ENCODE measurements at places on chromosomes 4 and X.

DNA sequence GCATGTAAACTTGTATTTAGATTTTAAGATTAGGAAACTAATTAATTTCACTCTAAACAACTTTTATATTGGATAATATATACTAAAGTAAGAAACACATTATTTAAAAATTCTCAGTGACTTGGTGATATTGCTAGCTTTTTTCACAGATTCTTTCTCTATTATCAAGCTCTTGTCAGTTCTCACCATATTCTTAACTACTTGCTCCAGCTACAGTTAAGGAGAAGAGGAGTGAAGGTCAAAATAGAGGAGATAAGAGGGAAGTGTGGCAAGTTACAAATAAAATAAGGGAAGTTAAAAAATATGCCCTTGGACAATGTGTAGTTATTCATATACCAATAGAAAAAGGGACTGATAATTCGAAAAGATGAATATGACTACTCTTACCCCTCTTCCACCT is 34.7 kb upstream of the NAF1 start:
- peak; percentile 17 for DNase-seq

GRCh38 chrX:20197641-20198210 is 56.1 kb upstream of the EIF1AX start:
- DNase-seq = no peak

DNA sequence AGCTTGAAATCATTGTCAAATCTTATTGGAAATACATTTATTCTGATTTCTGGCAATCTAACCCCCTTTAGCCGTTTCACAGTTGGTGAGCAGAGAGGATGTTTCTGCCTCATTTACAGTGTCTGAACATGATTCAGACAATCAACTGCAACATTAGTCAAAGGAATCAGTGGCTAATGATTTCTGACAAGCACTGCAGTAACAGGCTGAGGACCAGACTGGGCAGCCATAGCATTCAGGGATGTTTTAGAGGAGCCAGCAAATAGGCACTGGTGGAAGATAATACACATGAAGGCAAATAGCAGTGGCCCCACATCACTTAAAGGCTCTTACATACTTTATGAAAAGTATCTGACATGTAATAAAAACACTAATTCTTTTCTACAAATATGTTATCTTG is 102.8 kb downstream of the TTC29 start:
- DNase-seq = no peak

DNA sequence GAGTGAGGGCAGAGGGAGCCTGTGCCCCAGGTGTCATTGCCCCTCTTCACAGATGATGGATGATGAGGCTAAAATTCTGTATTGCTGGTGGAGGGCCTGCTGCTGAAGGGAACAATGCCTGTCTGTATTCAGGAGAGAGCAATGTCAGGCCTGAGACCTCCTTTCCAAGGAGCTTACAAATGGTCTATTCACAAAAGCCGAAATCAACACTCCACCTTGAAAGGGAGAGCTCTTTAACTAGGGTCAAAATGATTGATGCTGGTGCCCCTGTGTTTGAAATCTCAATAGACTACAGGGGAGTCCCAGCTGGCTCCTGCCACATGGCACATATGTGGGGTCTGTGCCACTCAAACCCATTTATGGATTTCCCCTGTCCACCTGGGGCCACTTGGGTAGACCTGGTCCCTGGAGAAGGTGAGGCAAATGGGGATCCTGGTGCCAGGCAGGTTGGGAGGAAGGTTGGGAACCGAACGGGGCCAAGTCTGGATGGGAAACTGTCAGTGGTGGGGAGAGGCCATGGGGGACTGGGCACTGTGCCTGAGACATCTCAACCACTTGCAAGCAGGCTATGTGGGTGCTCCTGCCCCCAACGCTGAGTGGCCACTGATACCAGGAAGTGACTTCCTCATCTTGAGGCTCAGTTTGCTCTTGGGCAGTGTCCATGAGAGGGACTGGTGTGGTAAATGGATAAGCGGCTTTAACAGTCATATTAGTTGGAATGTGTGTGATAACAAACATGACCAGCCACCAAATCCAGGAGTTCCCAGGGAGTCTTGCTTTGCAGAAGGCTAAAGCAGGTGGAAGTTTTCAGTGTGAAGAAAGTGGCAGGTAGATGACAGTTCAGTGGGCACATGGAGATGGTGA is 223.8 kb upstream of the PSAPL1 start:
- DNase-seq = no peak

DNA sequence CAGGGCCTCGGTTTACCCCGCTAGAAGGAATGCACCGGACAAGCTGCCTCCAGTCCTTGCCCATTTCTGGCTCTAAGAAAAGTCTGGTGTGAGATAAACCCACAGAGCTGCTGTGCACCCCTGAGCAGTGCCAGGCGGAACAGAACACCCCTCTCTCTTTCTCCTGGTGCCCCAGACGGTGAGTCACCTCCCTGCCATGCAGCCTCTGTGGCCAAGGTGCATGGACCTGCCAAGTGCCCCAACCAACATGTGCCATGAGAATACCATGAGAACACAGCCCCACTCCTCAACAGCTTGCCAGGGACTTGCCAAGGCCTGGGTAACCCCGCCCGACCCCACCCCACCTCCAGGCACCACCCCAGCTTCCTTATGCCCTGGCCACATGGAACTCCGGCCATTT is 47.7 kb upstream of the MAN2B2 start:
- no peak for DNase-seq

- no peak for DNase-seq
These were observed 426.3 kb upstream of the FAM241A start for GRCh38 chr4:111718763-111719559.

DNA sequence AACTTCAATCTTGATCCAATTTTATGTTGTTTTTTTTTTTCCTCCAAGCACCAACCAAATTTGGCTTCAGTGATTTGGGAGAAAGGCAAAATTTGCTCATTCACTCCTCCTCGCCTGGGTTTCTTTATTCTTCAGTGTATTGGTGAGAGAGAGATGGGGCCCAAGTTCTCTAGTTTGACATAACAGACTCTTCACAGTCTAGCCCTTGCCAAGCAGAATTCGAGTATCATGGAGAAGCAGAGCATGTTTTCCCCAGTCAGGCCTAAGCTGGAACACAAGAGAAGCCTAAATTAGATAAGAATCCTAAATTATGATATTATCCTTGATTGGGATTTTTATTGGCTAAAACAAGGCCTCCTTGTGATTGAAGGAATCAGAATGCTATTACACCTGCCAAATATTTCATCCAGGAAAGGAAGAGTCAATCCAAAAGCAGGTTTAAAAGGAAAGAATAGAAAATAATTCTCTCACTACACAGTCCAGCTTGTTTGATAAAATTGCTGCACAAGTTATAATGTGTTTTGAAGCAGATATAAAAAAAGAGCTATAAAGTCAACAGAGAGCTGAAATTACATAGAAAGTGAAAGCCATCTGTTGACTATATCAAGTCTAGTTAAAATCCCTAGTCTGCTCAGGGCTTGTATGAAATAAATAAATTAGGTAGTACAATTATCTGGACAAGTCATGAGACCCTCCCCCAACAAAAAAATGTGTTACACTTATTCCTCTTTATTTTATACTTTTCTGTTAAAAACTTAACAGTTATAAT is 39.9 kb upstream of the FAM241A start:
- no peak for DNase-seq

- peak; percentile 69 for DNase-seq
These were observed 345.1 kb upstream of the TACR3 start for GRCh38 chr4:104064646-104065577.

DNA sequence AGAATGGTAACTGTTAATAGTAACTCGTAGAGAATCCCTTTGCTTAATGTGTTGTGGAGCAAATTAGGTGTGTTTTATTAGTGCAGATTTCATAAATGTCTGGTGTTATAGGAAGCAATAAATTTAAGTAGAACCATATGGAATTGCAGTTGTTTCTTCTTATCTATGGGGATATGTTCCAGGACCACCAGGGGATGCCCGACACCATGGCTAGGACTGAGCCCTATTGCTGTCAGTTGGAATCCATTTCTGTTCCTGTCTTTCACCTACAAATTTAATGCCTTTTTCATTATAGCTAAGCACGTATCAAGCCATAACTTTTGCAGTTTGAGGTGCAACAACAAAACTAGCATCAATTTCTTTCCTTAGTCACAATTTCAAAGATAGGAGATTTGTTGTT is 72.5 kb downstream of the DDIT4L start:
- no peak for DNase-seq

DNA sequence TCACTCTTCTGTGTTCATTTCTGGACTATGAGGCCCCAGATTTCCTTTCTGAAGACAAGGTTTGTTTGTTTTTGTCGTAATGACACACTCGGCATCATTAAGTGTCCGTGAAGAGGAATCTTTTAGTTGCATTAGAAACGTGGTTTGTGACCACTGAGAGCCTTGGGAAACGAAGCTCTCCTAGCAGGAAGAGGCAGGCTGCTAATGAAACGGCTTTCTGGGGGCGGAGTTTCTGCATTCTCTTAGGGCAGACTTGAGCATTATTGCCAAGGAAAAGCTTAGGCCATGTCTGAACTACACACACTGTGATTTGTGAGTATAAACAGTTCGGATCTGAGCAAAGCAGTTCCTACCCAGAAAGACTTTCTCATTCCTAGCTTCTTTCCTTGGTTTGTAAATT is 64.0 kb downstream of the SOX3 start:
- DNase-seq = no peak

DNA sequence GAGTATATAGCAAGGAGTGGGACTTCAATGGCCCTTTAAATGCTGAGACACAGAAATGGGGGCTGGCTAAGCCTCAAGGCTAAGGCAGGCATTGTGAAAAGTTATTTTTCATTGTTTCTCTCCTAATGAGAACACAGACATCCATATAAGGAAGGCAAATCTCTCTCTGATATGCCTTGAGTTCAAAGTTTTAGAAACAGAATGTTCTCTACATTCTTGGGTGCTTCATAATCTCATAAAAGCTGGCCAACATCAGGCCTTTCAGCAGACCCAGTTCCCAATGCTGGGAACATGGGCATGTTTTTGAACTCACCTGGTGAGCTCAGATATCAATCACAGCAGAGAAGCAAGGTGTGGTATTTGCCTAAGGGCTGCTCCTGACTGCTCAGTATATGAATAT is 19.4 kb upstream of the RAB40A start:
- DNase-seq = no peak

GRCh38 chr4:108337923-108338322 is 169.2 kb upstream of the LEF1 start:
- DNase-seq = peak; percentile 24

DNA sequence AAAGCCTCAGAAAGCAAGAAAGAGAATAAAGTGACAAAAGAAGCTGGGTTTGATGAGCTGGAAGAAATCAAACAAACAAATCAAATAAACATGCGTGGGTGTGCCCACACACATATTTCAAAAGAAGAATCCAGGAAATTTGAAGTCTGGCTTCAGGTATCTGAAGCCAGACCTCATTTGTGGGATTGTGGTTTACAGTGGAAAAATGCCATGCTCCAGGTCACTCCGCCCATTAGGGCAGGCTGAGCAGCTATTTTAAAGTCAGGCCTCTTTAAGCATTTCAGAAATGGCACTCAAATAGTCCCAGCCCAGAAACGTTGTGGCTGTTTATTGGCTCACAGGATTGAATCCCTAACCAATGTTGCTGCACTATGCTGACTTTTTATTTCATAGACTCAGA is 226.1 kb upstream of the F9 start:
- DNase-seq = no peak

DNA sequence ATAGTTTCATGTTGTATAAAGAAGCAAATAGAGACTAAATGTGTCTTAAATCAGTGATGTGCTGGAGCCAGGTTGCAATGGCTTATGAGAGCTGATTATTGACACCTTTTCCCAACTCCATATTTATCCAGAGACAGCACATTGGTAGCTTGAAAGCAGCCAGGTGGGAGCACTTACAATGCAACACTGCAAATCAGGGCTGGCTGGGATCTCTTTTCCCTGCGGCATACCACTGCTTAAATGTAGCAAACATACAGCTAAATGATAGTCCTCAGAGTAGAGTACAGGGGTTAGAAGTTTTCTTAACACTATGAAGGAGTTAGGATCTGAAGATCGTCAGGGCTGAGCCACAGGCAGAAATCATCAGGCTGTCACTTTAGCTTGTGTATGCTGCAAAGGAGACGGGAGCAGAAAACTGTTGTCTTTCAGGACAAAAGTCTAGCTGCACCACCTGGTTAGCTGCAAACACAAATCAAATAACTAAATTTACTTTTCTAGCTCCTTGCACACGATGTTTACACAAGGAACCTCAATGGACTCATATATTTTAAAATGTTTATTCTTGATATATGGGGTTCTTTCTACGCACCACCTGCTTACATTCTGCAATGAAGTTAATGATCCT is 527.3 kb downstream of the TLL1 start:
- no peak for DNase-seq

GRCh38 chrX:63746715-63747114 is 38.3 kb downstream of the ARHGEF9 start:
- DNase-seq = peak; percentile 22

GRCh38 chr4:75881476-75881875 is 20.8 kb downstream of the PPEF2 start:
- DNase-seq = no peak

- no peak for DNase-seq
These were observed 78.3 kb upstream of the RASGEF1B start for GRCh38 chr4:81549984-81550383.

DNA sequence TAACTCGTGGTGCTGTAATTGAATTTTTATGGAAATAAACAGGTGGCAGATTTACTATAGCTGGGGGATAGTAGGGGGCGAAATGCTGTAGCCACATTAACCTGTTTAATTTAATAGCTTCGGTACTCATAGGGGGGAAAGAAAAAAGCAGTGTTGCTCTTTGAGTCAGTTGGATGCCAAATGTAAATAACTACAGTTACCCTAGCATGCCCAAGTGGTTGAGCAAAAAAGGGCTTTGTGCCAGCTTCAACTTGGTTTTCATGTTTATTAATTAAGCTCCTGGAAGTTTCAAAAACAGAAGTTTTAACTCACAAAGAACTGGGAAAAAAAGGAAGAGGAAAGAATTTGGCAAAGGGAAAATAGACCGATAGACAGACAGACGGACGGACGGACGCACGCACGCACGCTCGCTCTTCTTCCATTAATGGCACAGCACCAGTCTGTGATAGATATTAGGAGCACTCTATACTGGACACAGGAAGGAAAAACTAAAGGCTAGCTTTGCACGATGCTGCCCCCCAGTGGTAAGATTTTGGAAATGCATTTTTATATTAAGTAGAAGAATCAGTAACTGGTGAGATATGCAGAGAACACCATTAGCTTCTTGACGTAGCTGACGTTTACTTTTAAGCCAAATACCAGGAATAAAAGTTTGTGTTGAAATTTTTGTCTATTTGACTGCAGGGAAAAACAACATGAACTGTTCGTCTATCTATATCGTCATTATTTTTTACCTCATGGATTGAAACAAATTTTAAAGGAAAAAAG is 151.8 kb downstream of the SLC7A11 start:
- DNase-seq = peak; percentile 80

GRCh38 chr4:10232114-10232513 is 115.5 kb upstream of the WDR1 start:
- DNase-seq = no peak

- no peak for DNase-seq
These were observed 29.8 kb downstream of the MSN start for GRCh38 chrX:65697211-65697641.

GRCh38 chrX:123698979-123699520 is 33.8 kb downstream of the THOC2 start:
- no peak for DNase-seq
